Epithelial cell of esophagus (primary cell): ENCODE measurements at places on chromosomes 7 and 10.

- DNase-seq, result no peak
Observed at GRCh38 chr7:48292949-48293348, 121.7 kb downstream of the ABCA13 start.

DNA sequence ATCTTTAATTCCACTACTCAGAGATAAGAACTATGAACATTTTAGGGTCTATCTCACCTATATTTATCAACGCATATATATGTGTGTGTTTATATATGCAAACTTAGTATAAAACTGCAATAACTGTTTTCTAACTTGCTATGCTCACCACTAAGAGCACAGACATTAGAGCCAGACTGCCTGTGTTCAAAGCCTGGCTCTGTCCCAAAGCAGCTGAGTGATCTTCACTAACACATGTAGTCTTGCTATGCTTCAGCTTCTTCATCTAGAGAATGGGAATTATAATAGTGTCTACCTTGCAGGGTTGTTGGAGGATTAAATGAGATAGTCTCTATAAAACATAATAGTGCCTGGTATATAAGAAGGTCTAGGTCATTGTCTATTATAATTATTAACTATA, 165.5 kb downstream of the MAGI2 start:
- DNase-seq, result no peak

DNA sequence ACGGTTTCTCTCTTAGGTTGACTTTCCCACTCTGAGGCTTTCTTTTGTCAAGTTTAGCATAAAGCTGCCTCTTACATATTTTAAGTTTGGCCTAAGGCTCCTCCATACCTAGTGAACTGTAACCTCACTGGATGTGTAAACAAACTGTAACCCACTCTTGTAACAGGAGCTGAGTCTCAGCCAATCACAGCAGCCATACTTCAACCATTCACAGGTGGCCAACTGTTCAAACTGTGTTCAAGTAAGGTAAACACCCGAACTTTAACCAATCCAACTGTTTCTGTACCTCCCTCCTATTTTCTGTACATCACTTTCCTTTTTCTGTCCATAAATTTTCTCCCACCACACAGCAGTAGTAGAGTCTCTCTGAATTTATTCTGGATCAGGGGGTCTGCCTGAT, 7.7 kb upstream of the NRBF2 start:
- no peak for DNase-seq

DNA sequence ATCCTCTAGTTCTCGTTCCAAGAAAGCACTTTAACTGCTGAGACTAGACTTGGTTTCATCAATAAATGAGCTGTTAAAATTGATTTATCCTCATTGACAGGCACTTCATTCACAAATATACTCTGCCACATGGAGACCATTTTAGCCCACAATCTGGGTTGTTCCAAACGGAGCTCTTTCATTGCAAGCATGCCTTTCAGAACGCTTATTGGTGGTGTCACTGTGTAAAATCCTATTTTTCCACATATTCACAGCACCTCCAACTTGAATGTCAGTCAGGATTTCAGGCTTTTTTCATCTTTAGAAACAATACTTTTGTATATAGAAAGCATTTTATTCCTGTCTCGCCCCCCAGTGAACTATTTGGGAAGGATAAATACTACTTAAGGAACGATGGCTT, 424.7 kb upstream of the NRP1 start:
- DNase-seq, result no peak

DNA sequence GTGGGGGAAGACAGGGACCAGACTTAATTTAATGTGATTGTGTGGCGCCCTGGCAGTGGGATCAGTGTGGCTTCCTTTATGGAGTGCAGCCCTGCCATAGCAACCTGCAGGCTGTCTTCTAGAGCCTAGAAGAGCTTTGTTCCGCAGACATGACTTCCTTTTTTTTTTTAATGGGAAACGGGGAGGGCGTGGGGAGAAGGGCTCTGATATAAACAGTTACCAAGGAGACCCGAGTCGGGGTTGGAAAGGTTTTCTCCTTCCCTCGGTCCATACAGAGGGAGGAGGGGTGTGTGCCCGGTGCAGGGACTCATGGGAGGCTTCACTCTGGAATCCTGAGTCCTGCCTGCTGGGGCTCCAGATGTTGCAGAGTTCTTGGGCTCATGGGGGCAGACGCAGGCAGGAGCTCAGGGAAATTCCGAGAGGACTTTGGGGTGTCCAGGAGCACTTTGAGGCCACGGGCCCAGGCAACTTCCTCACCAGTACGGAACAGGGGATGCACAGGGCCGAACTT, 26.9 kb downstream of the TMEM120A start:
- no peak for DNase-seq

DNA sequence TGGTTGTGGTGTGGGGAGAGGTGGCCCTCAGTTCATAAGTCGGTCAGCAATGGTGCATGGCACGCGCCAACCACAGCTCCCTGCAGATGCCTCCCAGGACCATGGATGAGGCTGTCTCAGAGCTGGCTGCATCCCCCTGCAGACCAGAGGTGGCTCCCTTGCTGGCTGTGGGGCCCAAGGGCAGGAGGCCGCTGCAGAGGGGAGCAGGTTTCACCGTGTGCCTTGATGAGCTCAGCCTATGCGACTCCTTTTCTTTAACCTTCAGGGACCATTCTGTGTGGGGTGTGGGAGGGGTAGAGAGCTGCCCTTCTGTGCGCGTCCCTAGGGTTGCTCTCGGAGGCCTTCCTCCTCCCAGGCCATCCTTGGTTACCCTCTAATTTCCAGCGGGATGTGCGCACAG, 152.4 kb downstream of the ACTR3B start:
- DNase-seq, result no peak

GRCh38 chr10:95509251-95509650, 51.9 kb downstream of the SORBS1 start:
- no peak for DNase-seq

DNA sequence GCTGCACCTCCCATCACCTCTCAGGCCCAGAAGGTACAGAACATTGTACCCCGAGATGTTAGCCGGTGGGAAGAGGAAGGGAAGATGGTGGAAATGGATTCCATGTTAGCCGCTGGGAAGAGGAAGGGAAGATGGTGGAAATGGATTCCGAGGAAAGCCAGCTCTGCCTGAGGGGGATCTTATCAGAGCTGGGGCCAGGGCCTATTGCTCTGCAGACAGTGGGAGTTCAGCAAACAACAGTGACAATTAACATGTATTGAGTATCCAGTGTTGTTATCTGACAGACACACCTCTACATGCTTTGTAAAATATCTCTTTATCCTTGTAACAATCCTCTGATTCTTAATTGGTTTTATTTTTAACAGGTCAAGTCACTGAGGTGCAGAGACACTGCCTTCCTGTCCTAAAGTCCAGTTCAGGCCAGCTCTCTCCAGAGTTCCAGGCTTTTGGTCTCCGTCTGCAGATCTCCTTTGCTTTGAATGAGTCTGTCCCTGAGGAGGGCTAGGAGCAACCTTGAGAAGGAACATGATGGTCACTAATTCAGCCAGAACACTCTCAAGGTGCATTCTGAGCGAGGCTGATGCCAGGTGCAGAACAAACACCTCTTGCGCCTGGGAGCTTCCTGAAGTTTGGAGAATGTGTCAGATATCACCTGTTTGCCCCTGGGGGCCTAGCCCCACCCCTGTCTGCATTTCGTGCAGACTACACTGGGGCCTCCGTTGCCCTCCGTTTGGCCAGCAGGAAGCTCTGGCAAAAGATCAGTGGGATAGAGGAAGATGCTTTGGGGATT, 82.4 kb upstream of the PODXL start:
- DNase-seq, result no peak

GRCh38 chr7:41162612-41163011, 540.3 kb downstream of the INHBA start:
- peak; percentile 19 for DNase-seq

DNA sequence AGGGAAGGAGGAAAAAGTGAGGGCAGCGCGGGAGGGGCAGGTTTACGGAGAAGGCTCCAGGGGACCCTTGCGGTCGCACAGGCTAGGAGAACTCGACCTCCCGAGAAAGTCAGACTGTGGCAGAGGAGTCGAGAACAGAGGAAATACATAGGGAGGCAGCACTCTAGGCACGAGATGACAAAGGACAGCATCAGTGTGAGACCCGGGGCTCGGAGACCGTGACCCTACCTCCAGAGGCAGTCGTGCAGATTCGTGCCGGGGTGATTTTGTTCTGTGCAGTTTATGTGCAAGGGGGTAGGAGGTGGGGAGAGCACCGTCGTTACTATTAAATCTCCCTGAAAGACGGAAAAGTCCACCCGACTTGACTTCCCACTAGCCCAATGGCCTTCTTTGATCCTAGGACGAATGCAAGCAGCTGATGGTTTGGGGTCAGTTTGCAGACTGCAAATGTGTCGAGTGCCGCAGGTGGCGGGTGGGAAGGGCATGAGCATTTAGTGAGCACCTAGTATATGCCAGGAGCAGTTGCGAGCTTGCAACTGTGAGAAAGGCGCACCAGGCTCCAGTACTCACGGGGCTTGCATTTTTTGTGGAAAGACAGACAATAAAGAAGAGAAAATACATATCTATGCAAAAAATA, 674 bp upstream of the OSBPL3 start:
- DNase-seq, result peak; percentile 60

DNA sequence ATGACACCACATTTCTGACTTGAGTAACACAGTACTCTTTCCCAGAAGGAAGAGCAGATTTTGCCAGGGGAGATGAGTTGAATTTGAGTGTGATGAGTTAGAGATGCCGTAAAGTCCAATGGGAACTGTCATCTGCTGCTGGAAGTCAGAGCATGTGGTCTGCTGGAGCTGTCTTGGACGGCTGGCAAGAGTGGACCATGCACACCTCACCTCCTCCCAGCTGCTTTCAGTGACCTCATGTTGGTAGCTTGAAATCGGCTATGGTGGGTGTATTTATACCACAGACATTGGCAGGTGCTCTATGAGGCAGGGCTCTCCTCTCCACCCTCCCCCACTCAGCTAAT, 82.3 kb downstream of the COL13A1 start:
- DNase-seq, result no peak

- no peak for DNase-seq
Observed at GRCh38 chr10:58968389-58968755, 208.1 kb upstream of the PHYHIPL start.

DNA sequence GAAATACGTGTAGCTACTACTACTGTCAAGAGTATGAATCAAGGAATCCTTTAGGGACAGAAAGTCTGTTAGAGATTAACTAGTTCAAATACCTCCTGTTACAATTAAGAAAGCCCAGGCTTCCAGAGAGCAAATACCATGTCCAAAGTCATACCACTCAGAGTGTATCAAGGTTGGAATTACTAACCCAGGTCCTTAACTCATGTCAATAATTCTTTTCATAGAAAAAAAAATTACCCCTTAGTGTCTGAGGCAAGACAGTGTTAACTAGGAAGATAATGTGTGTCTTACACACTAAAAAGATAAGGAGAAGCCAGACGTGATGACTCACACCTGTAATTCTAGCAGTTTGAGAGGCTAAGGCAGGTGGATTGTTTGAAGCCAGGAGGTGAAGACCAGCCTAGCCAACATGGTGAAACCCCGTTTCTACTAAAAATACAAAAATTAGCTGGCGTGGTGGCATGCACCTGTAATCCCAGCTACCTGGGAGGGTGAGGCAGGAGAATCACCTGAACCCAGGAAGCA, 423.4 kb downstream of the SORCS1 start:
- no peak for DNase-seq

DNA sequence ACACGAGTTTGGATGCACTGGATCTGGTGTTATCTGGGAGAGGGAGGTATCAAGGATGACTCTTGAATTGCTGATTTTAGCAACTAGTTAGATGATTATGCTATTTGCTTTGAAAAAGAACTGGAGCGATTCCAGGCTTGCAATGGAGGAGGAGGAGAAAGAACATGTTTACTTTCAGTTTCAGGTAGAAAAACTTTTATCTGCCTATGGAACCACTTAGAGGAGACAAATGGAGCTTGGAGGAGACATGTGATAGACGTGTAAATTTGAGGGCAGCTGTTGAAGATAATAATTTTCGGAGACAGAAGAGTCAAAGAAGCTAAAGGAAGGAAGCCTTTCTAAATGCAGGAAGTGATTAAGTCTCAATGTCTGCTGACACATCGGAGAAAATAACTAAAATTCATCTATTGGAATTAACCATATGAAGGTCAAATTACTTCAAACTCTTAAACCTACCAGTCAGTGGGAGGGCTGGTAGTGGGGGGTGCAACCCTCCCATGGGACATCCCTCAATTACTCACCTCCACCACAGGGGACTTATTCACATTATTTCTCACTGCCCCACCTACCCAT, 56.4 kb upstream of the GNAI1 start:
- peak; percentile 48 for DNase-seq

GRCh38 chr7:152512706-152513105, 76.9 kb upstream of the KMT2C start:
- peak; percentile 27 for DNase-seq

GRCh38 chr10:88226891-88227290, 356.2 kb downstream of the RNLS start:
- no peak for DNase-seq

DNA sequence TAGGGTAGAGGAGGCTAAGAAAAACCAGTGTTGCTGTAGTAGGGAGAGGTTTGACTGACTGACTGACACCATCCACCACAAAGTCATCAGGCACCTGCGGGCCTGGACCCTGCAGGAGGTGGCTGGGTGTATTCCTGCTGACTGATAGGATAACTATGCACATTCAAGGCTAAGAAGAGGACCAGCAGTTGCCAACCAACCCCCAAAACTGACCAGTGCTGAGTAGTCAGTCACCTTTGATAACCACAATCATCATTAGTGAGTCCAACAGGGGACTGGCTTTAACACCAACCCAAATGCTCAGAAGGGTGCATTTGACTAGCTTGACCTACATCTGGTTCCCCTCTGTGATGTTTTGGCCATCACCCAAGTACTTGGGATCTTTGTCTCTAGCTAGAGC, 30.5 kb downstream of the PLXNA4 start:
- no peak for DNase-seq

DNA sequence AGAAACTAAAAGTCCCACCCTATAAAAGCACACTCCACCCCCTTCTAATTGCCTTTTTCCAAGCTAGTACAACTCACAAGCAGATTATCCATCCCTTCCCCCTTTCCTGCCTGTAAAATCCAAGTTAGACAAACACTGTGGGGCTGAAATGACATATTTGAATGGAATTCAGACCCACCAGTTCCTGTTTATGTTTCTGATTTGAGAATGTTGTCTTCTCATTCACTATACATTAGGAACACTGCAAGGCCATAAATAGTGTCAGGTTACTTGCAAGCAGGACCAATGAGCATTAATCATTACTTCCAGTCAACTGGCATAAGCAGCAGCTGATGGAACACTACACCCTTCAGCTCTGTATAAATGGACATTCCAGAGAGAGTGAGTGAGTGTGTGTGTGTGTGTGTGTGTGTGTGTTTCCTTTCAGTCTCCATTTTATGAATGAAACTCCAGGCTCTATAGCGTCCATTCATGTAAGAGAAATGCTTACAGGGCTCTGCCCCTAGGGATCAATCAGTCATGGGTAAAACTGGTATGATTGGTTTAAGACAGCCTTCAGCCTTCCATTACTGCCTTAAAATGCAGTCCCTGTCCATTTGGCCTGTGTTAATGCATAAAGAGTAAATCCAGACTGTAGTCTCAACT, 69.3 kb downstream of the ETV1 start:
- DNase-seq, result peak; percentile 99

GRCh38 chr10:112722758-112723157, 227.3 kb upstream of the TCF7L2 start:
- no peak for DNase-seq

- peak; percentile 60 for DNase-seq
Observed at GRCh38 chr7:116495736-116496135, 3.8 kb upstream of the CAV2 start.
